ENCODE measurements at places on chromosomes 6 and 20.

DNA sequence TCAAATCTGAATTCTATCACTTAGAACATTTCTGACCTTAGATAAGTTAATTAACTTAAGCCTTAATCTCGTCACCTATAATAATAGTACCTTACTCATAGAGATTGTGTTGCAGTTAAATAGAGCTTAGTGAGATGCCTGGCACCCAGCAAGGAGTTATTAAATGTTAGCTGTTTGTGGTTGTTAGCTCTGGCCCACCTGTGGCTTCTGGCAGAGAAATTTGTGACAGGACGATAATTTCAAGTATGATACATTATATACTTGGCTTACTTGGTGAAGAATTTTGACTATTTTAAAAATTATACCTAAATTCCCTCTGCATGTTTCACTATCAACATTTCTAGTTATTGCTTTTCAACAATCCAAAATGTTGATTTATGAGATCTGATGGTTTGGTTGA lies 102.9 kb upstream of the CEP162 start:
- no peak for DNase-seq

- DNase-seq = peak; percentile 36
These were observed 23.2 kb downstream of the PSMB1 start for GRCh38 chr6:170529839-170530469.

- DNase-seq = no peak
These were observed 4.2 kb downstream of the GPR31 start for GRCh38 chr6:167153521-167153959.

DNA sequence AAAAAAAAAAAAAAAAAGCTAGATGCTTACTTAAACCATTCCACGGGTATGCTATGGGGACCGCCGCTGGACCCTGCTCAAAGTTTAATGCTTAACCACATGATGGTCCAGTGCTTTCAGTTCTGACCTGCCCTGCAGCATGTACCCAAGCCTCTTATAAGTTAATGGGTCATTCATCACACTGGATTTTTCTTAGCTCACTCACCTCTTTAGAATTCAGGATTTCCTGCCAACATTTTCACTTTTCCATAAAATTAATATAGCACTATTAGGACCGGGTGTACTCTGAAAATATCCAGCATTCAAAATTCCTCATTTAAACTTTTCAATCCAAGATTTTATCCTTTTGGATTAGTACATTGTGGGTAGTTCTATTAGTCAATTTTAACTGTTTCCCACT lies 140.8 kb downstream of the ALDH8A1 start:
- DNase-seq = no peak

DNA sequence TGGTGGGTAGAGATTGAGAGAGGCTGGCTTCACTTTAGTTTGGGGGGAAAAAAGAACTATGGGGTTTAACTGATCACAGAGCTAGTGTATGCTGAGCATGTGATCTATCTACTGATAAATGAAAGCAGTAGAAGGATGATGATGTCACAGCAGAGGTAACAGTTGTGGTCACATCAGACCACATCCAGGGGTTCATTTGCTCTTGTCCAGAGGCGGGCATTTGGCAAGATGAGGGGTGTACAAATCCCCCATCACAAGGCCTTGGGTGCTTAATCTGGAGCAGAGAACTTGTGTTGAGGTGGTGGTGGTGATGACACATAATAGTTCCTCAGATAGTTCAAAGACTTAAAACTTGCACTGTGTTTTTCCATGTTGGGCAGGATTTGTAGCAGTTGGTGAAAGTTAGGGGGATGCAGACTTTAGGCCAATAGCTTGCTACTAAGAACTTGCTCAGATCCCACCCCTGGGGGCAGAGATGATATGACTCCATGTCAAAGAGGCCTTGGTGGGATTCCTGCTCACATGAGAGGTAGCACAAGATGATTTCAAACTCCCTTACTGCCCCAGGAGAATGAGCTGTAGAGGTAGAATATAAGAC lies 63.4 kb downstream of the PRDM1 start:
- DNase-seq = no peak

DNA sequence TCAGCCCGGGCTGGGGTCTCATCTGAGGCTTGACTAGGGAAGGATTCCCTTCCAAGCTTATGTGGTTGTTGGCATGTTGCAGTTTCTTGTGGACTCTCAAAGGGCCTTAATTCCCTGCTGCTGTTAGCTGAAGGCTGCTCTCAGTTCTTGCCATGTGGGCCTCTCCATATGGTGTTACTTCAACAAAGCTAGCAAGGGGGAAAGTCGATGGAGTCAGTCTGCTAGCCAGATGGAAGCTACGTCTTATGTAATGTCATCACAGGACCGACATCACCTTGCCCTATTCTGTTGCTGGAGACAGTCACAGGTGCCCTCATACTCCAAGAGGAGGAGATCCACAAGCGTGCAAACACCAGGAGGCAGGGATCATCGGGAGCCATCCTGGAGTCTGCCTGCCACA lies 43.3 kb upstream of the ARMC2 start:
- no peak for DNase-seq

DNA sequence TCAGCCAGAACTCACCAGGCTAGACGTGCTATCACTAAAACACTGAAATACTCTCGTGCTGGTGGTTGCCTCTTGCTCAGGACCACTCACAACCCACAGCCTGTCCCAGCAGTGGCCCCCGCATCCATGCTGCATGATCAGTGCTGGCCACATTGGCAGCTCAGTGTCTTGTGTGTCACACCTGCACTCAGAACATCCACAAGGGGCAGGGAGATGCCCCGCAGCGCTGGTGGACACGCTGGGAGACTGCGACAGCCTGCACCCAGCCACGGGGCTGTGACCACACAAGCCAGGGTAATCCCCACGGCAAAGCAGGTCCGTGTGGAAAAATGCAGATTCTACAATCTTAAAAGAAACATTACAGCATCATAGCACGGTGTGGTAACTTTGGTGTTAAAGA lies 23.9 kb upstream of the APMAP start:
- DNase-seq = no peak

- no peak for DNase-seq
These were observed 179.6 kb downstream of the TTLL2 start for GRCh38 chr6:167504385-167504961.

GRCh38 chr6:105036351-105036750 lies 79.4 kb downstream of the LIN28B start:
- no peak for DNase-seq

GRCh38 chr20:59785986-59786795 lies 147.2 kb downstream of the SYCP2 start:
- DNase-seq = no peak

DNA sequence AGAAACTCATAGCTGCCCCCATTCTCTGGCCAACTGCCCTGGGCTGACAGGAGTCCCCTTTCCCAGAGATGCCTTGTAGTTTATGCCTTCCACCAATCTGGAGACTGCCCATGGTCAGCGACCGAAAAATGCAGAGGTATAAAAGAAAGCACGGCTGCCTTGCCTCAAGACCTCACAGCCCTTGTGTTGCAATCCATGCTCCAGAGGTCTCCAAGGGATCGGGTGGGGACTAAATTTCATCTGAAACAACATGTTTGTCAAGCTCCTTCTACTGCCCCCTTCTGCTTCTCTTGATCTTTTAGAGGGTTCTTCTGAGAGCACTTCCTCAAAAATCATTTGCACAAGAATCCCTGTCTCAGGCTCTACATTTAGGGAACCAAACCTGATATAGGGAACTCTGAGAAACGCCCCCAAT lies 128.8 kb downstream of the PLCB1 start:
- DNase-seq = no peak

DNA sequence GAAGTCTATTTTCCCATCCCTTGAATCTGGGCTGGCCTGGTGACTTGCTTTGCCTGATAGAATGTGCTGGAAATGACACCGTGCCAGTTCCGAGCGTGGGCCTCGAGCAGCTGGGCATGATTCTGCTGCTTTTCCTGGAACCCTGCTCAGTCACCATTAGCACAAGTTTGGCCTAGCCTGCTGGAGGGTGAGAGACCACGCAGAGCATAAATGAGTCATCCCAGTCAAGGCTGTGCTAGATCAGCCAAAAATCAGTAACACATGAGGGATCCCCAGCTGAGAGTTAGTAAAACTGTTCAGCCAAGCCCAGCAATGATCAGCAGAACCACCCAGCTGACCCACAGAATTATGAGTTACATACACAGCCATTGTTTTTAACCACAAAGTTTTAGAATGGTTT lies 74.8 kb upstream of the TOP1 start:
- DNase-seq = no peak

DNA sequence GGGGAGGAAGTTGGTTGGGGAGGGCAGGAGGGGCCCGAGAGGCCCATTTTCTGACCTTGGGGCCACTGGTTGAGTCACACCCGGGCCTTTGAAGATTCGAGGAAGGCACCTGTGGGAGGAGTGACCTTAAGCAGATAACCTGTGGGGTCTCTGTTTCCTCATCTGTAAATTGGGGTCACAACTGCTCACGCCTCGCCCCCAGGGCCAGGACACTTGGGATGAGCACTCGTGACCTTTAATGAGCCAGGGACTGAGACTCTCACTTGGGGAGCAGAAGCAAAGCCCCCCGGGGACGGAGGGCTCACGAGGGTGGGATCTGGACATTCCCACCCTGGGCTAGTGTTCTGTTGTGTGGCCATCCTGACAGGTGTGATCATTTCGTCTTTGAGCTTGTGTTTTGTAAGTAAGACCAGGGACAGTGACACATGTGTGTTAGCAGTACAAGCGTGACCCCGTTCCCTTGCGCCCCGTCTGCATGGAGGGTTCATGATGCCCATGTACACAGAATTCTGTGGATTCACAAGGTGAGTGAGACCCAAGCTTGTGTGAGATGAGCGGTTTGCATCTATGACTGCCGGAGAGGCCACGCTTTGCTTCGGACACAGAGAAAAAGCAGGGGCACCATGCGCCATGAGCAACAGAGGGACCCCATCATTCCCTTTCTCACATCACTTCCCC lies 79.3 kb upstream of the PMEPA1 start:
- no peak for DNase-seq

DNA sequence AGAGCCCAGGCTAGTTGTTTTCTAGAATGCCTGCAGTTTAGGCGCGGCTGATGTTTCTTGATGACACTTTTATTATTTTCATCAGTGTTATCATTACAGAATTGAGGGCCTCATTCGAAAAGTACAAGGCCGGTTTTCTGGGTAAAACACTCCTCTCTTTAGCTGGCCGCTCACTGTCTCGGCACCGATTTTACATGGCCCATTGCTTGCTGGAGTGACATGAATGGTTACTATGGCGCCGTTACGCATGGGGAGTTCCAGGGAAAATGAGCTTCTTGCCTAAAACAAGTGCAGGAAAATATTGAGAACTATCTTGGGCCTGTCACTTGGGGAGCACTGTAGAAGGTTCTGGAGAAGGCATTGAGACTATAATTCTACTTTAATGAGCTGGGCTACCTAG lies 317.8 kb downstream of the CDH4 start:
- DNase-seq = no peak

GRCh38 chr6:99498421-99498820 lies 16.8 kb downstream of the USP45 start:
- no peak for DNase-seq

DNA sequence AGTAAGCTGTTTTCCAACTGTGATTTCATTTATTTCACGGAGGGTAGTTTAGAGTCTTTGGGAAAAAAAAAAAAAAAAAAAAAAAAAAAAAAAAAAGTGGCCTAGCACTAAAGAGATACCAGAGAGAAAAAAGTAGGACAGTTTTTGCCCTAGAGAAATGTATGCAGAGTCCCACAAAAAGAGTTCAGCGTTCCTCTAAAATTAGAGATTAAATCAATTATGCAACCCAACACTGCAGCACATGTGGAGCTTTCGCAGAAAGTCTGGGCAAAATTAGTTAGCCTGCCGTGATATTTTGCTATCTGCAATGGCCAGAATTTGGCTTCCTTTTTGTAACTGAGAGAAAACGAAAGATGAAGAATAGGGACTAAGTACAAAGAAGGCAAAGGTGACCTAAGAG lies 309.8 kb downstream of the PKHD1 start:
- DNase-seq = no peak

DNA sequence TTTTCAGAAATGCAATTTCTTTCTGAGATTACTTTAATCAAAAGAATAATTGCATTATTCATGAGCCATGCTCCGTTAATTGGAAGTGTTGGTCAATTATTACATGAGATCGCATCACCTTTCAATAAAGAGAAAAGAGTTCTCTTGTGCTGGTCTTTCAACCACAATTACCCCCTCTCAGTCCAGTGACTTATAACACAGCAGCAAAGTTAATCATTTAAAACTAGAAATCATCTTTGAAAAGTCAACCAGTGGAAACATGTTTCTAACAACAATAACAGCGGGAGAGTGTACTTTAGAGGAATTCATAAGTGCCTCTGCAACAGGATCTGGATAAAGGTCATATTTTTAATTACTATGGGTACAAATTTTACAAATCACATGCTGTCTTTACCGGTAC lies 384.4 kb upstream of the AGPAT4 start:
- DNase-seq = no peak

GRCh38 chr6:624979-625378 lies 31.9 kb downstream of the HUS1B start:
- DNase-seq = no peak

GRCh38 chr6:157264701-157265100 lies 58.6 kb downstream of the TMEM242 start:
- DNase-seq = no peak

DNA sequence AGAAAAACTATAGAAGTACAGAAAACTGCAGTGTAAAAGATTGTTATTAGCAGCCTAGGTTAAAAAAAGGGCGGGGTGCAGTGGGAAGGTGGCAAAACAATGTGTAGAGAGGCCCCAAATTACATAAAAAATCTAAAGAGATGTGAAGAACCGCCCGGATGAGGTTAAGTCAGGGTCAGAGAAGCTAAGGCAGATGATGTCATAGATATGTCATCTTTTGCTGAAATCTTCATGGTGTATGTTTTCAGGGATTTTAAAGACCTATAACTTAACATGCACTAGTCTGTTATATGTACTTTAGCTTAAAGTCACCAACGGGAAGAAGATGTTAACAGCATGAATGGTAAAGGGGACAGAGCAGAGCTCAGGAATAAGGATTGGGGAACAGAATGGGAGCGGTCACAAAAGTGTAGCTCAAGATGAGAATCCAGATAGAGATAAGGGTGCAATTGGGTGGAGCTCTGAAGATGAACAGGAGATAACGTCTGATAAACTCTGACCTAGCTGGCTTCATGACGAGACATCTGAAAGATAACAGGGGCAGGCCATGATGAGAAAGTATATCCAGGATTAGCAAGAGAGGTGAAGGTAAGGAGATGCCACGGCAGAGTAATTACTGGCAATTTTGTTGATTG lies 83.4 kb downstream of the TFAP2A start:
- no peak for DNase-seq

- no peak for DNase-seq
These were observed 11.1 kb upstream of the ARFGEF2 start for GRCh38 chr20:48910347-48910781.
